Thyroid gland (tissue), 4 donors: ENCODE measurements at places on chromosomes 5 and 9. TPM values are rescaled to one million over a fixed set of nuclear protein-coding genes. Genes with fewer than 3 reads are reported as not detected.
A peak's percentile ranks its signal among the peaks of the same experiment; 100 is the strongest.

The LCN1 gene
- not detected for total RNA-seq

The CER1 gene
- not detected for total RNA-seq

DNA sequence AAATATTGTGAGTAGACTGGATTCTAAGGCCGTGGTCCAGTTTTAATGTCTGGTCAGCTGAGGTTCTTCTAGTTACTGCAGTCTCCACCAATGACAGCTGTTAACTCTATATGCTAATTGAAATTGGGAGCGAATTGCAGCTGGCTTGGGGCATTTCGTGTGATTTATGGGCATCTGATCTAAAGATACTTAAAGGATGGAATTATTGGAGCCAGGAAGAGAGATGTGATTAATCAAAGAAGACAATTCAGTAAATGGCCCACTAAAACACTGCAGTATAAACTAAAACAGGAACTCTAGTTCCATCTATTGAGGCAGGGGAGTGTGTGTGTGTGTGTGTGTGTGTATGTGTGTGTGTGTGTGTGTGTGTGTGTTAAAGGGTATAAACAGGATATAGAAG lies 157.5 kb upstream of the IQGAP2 start:
- H3K27ac ChIP-seq = no peak overlapping the region
- H3K4me1 ChIP-seq = no peaks in the 10 kb centered on the region
- no peak for DNase-seq
- no peaks in the 10 kb centered on the region for H3K27me3 ChIP-seq

The TPPP gene
- 7.2 TPM for total RNA-seq

GRCh38 chr5:8192840-8193239 lies 323.9 kb downstream of the MTRR start:
- peaks cover 9% of the 10 kb centered on the region for H3K4me1 ChIP-seq
- H3K4me3 ChIP-seq = no peak overlapping the region
- H3K27ac ChIP-seq = no peak overlapping the region
- no peaks in the 10 kb centered on the region for H3K36me3 ChIP-seq
- H3K27me3 ChIP-seq = no peaks in the 10 kb centered on the region
- no peak for DNase-seq

DNA sequence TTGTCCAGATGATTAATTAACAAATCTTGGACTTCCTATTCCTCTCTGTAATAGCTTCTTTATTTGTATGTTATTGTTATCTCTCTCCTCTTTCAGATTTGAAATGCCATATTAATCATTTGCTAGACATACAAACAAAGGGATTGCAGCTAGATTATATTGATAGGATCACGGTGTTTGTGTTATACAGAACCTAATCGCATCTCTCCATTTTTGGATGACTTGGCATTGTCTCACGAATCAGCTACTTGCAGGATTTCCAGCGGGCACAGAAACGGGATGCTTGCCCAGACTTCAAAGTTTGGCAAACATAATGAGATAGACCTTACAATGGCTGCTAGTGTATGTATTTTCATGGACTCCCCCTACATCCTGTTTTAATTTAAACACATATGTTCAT lies 368.1 kb downstream of the TLE4 start:
- no peaks in the 10 kb centered on the region for H3K27me3 ChIP-seq
- no peaks in the 10 kb centered on the region for H3K4me1 ChIP-seq

The CCNJL gene
- 10.1 TPM for total RNA-seq

- no peaks in the 10 kb centered on the region for H3K36me3 ChIP-seq
- H3K4me1 ChIP-seq = peaks cover 11% of the 10 kb centered on the region
- no peak for DNase-seq
- no peak overlapping the region for H3K4me3 ChIP-seq
These were observed 22.1 kb downstream of the FAM240B start for GRCh38 chr9:38697776-38698300.

The TLX3 gene
- total RNA-seq = not detected

The SH3PXD2B gene
- 13.7 TPM for total RNA-seq

The CSF1R gene
- total RNA-seq = 14.1 TPM

DNA sequence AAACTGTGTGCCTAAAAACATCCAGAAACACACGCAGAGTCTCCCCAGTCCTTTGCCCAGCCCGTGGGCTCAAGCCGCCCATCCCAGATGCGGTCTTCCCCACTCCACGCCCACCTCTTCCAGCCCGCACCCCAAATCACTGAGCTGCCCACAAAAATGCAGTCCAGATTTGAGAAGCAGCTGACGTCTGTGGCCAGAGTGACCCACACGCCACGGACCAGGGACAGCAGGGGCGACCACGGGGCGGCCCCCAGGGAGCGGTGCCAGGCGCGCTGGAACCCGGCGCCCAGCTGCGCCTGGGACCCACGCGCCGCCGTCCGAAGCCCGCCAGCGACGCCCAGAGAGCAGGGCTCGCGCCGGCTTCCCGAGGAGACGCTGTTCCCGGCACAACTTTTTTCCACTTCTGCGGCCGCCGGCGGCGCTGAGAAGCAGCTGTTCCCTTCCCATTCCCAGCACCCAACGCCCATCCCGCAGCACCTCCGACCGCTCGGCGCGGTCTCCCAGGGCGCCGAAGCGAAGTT lies 674 bp downstream of the LHFPL2 start:
- peak; percentile 67 for DNase-seq
- H3K4me1 ChIP-seq = peaks cover 4% of the 10 kb centered on the region
- H3K36me3 ChIP-seq = no peaks in the 10 kb centered on the region
- H3K4me3 ChIP-seq = peak overlapping the region; percentile 92
- no peaks in the 10 kb centered on the region for H3K27me3 ChIP-seq
- peak overlapping the region; percentile 84 for H3K27ac ChIP-seq

DNA sequence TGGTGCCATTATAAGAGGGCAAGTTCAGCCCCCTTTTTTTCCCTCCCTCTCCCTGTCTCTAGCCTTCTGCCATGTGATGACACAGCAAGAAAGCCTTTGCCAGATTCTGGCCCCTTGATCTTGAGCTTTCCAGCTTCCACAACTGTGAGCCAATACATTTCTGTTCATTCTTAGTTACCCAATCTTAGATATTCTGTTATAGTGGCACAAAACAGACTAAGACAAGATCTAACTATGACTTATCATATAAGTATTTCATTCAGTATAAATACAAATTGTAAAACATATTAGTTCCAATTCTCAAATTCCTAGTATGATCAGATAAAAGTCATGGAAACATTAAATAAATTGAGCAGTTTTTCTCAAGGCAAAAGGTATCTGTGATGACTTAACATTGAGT lies 276.3 kb downstream of the COX7C start:
- no peaks in the 10 kb centered on the region for H3K4me1 ChIP-seq
- no peak for DNase-seq
- no peaks in the 10 kb centered on the region for H3K36me3 ChIP-seq
- no peak overlapping the region for H3K4me3 ChIP-seq
- no peaks in the 10 kb centered on the region for H3K27me3 ChIP-seq
- H3K27ac ChIP-seq = no peak overlapping the region

The CFAP157 gene
- not detected for total RNA-seq

DNA sequence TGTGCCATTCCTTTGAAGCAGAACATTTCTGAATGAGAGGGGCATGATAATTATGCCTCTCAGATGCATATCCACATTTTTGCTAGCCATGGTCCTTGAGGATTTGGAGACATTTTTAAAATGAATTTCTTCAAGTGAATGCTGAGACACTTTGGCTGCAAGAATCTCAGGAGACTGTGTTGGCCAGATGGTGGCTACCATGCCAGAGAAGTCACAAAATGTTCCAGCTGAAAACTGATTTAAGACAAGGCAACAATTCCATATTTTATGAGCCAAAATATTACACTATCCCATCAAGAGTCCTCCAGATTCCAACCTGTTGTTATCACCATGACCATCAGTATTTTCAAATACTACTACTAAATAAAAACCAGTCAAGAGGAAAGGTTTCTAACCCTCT lies 859.5 kb upstream of the DMAC1 start:
- no peaks in the 10 kb centered on the region for H3K36me3 ChIP-seq
- no peak overlapping the region for H3K4me3 ChIP-seq
- no peak for DNase-seq
- no peaks in the 10 kb centered on the region for H3K27me3 ChIP-seq

The SPINK6 gene
- total RNA-seq = not detected

- H3K27me3 ChIP-seq = no peaks in the 10 kb centered on the region
- H3K4me3 ChIP-seq = no peak overlapping the region
- no peaks in the 10 kb centered on the region for H3K4me1 ChIP-seq
- H3K36me3 ChIP-seq = no peaks in the 10 kb centered on the region
- no peak overlapping the region for H3K27ac ChIP-seq
- no peak for DNase-seq
These were observed 107.6 kb downstream of the MSX2 start for GRCh38 chr5:174832025-174832424.

The FIBCD1 gene
- total RNA-seq = 0.11 TPM

The CDX1 gene
- total RNA-seq = not detected

GRCh38 chr5:116838011-116838536 lies 263.5 kb upstream of the SEMA6A start:
- H3K4me1 ChIP-seq = peaks cover 9% of the 10 kb centered on the region
- no peaks in the 10 kb centered on the region for H3K27me3 ChIP-seq
- H3K27ac ChIP-seq = no peak overlapping the region
- DNase-seq = no peak

GRCh38 chr9:5650356-5651105 lies 21.6 kb downstream of the RIC1 start:
- peaks cover 10% of the 10 kb centered on the region for H3K4me1 ChIP-seq
- H3K27me3 ChIP-seq = no peaks in the 10 kb centered on the region

The GMCL2 gene
- total RNA-seq = not detected

- H3K27ac ChIP-seq = peak overlapping the region; percentile 27
- no peaks in the 10 kb centered on the region for H3K27me3 ChIP-seq
- peak; percentile 73 for DNase-seq
- H3K36me3 ChIP-seq = no peaks in the 10 kb centered on the region
These were observed 121.7 kb downstream of the ICE1 start for GRCh38 chr5:5544094-5544663.

The ANKRD31 gene
- 0.11 TPM for total RNA-seq

DNA sequence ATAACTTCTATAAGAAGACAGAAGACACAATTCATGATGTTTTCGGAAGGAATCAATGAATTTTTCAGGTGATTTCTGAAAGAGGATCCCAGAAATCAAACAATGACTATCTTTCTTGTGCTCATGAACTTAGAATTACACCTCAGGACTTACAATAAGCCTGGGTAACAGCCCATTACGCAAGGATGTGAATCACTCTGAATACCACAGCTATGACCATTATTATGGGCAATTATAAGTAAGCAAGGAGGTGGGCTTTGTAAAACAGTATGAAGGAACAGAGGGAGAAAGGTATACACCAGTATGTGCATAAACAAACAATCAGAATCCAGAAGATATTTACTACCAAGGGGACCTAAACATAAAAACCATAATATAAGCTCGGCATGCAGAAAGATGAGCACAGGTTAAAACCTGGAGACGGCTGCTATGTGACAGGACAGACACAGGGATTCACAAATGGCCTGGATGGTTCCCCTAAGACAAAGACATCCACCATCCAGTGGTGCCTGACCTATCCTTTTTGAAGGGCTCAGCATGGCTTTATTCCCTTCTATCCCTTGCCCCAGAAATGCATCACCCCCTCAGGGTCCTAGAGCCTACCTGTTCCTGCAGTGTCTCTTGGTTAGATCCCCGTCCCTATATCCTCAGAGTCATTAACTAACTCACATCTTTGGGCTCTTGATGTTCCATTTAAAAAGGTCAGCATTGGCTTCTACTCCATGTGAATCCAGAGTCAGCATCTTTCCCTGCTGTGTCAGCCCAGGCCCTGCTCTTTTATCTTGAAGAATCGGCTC lies 21.8 kb upstream of the PPP2CA start:
- H3K27ac ChIP-seq = no peak overlapping the region
- H3K4me3 ChIP-seq = no peak overlapping the region
- H3K36me3 ChIP-seq = no peaks in the 10 kb centered on the region

GRCh38 chr5:151751593-151751992 lies 6.8 kb downstream of the ATOX1 start:
- H3K27me3 ChIP-seq = no peaks in the 10 kb centered on the region
- no peak overlapping the region for H3K27ac ChIP-seq
- H3K4me3 ChIP-seq = no peak overlapping the region
- peaks cover 11% of the 10 kb centered on the region for H3K4me1 ChIP-seq

- no peak overlapping the region for H3K4me3 ChIP-seq
- DNase-seq = no peak
- peaks cover 51% of the 10 kb centered on the region for H3K4me1 ChIP-seq
- H3K36me3 ChIP-seq = no peaks in the 10 kb centered on the region
These were observed 101.6 kb downstream of the GABBR2 start for GRCh38 chr9:98607152-98607551.

DNA sequence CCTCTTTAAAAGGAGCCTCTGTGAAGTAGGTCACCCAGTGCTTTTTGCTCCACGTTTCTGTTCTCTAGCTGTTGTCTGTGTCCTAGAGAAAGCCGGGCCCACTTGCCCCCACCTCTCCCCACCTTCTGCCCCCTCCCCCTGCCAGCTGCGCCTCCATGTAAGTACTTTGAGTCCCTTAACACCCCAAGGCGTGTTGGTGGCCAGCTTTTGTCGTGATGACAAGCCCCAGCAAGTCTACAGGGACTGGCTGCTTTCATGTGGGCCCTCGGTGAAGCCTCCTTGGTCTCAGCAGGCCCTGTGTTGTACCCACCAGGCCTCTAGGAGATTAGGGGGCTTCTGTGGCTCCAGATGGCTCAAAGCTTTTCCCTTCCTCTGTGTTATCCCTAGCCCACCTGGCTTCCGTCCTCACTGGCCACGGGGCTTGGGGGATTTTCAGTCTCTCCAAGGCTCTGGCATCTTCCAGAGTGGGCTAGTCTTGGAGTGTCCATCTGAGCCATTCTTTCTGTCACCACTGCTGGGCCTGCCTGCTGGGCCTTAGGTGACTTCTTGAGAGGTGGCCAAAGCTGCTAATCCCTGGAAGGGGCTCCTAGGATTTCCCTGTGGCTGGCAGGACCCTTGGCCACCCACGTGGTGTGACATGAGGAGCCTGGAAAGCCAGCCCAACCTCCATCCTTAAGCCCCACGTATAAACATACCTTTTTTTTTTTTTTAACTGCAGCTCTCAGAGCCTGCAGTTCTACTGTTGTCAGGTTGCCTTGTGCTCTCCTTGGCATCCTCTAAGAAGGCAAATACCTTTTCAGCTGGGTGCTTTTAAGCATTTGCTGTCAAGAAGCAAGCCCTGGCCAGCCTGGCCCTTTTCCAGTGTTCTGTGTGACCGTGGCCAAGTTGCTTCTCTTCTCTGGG lies 1.1 kb upstream of the NDST1 start:
- H3K4me3 ChIP-seq = no peak overlapping the region
- H3K27ac ChIP-seq = peak overlapping the region; percentile 98
- H3K4me1 ChIP-seq = peaks cover 100% of the 10 kb centered on the region
- H3K27me3 ChIP-seq = no peaks in the 10 kb centered on the region
- H3K36me3 ChIP-seq = no peaks in the 10 kb centered on the region
- DNase-seq = peak; percentile 95

The ITGA2 gene
- total RNA-seq = 2.0 TPM

The SPEF2 gene
- 21.5 TPM for total RNA-seq
